ENCODE measurements at places on chromosomes 7 and 10. TPM values are rescaled to one million over a fixed set of nuclear protein-coding genes. Genes with fewer than 3 reads are reported as not detected.

DNA sequence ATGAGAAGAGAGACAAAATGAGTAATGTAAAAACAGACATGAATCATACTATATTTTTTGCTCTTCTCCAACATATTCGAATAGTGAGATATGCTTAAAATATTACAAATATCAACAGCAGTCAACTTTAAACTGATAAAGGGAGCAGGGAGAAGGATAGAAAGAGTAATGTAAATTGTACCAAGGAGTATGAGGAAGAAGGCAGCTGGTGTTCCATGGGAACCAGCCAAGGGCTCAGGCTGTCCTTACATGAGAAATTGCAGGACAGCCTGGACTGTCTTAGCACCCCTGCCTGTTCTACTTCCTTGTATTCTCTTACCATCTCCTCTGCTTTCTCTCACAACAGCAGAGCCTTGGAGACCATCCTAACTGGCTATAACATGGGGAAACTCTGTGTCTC lies 128.7 kb downstream of the TSPAN12 start:
- H3K27me3 ChIP-seq, result no peaks in the 10 kb centered on the region
- no peaks in the 10 kb centered on the region for H3K36me3 ChIP-seq
- no peaks in the 10 kb centered on the region for H3K4me1 ChIP-seq
- DNase-seq, result no peak
- no peak overlapping the region for H3K4me3 ChIP-seq

DNA sequence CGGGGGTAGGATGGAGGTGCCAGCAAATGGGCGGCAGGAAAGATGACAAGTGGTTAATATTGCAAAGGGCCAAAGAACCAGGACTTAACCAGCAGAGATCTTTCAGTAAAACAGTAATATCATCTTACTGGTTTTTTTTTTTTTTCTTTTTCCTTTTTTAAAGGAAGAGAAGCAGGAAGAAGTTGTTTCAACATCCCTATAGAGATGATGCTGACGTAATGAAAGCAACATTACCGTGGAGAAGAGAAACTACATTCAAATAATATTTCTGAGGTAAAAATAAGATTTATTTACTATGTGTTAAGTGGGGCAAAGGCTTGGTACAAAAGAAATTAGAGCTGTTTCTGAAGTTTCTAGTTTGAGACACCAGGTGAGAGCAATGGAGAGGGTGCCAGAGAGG lies 11.0 kb downstream of the MINDY3 start:
- no peaks in the 10 kb centered on the region for H3K36me3 ChIP-seq
- no peaks in the 10 kb centered on the region for H3K4me1 ChIP-seq
- DNase-seq, result no peak
- no peaks in the 10 kb centered on the region for H3K27me3 ChIP-seq
- H3K27ac ChIP-seq, result no peak overlapping the region
- H3K4me3 ChIP-seq, result no peak overlapping the region

DNA sequence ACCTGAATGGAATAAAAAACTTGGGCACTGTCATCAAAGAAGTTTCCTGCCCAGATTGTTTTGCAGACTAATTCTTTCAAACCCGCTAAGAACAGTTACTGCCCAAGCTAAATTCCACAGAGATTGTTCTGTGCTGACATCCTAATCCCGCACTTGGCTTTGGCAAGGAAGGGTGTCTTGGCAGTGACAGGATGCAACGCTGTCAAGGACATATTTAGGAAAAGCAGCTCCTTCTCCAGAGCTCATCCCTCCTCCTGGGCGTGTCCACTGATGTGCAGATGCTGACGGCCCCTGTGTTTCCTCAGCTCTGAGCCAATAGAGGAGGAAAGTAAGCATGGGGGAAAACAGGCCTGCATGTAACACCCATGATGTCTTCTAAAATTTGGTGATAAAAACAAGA lies 74.2 kb downstream of the EEPD1 start:
- H3K4me3 ChIP-seq, result no peak overlapping the region
- no peak for DNase-seq
- no peaks in the 10 kb centered on the region for H3K4me1 ChIP-seq
- no peaks in the 10 kb centered on the region for H3K27me3 ChIP-seq
- H3K36me3 ChIP-seq, result no peaks in the 10 kb centered on the region

DNA sequence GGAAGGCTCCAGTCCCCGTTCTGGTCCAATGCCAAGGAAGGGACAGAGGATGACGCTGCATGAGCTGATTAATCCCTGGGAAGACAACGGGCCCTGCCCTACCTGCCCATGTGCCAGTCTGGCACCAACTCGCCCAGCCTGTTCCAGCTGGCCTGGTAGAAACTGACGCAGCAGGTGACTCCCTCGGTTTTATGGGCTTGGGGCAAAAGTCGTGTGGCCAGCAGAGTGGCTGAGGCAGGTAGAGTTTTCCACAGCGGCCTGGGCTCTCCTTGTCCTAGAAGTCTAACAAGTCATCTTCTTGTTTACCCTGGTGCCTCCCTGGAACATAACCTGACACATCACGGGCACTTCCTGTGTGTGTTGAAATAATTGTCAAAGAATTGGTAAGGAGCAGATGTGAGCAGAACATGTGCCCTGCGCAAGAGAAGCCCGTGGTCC lies 20.4 kb upstream of the LMTK2 start:
- H3K27ac ChIP-seq, result no peak overlapping the region
- no peak for DNase-seq
- H3K4me3 ChIP-seq, result no peak overlapping the region

AOAH gene
- 2.7 TPM for polyA plus RNA-seq

FAM25A gene
- polyA plus RNA-seq, result not detected

OR2A42 gene
- 0.13 TPM for polyA plus RNA-seq

ZNF438 gene
- polyA plus RNA-seq, result 5.9 TPM

SMKR1 gene
- polyA plus RNA-seq, result 3.9 TPM

SPDYE16 gene
- not detected for polyA plus RNA-seq

MEPCE gene
- 33.4 TPM for polyA plus RNA-seq

NAT16 gene
- polyA plus RNA-seq, result not detected

INHBA gene
- polyA plus RNA-seq, result 0.49 TPM

CAMK1D gene
- 1.1 TPM for polyA plus RNA-seq

FOXI2 gene
- polyA plus RNA-seq, result 1.5 TPM

Data from kidney (tissue), 22 donors.